Fibroblast of skin of left biceps (primary cell): ENCODE measurements at places on chromosomes 3 and 15.

DNA sequence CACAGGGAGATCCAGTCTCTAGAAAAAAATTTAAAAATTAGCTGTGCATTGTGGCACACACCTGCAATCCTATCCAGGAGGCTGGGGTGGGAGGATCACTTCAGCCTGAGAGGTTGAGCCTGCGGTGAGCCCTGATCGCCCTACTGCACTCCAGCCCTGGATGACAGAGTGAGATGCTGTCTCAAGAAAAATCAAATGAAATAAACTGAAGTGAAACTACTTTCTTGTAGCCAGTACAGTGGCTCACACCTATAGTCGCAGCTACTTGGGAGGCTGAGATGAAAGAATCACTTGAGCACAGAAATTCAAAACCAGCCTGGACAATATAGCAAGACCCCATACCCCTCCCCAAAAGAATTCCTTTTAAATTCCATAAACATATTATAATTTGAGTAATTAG, 35.4 kb downstream of the SMARCC1 start:
- no peak for DNase-seq

DNA sequence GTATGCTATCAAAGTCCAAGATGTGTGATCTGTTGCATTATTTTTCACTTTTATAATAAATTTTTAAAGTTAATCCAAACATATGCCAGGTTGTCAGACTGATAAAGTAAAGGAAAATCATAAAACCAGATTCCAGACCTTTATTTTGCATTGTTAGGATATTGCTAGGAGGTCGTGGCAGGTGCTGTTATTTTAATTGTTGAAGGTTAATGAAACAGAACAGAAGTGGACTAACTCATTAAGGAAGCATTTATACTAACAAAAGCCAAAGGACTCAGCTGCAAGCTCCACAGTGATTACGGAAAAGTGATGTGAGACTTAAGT, 63.1 kb downstream of the DCLK3 start:
- no peak for DNase-seq

- no peak for DNase-seq
Observed at GRCh38 chr3:37319784-37320183, 145.4 kb upstream of the LRRFIP2 start.

GRCh38 chr15:67479781-67480505, 41.0 kb upstream of the C15orf61 start:
- peak; percentile 76 for DNase-seq

DNA sequence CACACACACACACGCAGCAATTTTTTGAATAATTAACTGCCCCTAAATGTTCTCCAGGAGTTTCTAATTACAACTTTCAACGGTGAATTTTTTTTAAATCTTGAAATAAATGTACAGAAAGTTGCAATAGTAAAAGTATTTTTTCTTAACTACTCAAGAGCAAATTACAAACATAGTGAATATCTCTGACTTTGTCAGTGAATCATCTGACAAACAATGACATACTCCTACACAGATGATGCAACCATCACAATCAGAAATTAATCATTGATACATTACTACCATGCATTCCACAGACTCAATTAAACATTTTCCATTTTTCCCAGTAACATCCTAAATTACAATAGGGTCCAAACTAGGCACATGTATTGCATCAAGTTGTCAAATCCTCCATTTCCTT, 597.3 kb downstream of the NAALADL2 start:
- DNase-seq: peak; percentile 34

DNA sequence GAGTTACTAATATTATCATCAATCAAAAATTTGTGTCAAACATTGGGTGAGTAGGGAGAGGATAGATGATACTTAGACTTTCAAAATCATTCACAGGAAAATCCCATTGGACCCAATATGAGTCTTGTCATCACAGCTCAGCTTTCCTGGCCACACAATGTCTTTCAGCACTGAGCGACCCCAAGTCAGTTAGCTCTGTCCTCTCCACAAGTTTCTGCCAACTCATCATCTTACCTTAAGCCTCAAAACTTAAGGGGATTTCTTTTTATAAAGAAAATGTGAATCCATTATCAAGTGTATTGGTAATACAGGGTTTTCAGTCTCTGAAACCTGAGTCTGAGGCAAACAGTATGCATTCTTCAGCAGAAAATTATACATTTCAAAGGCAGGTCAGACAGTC, 55.8 kb downstream of the SUMF1 start:
- no peak for DNase-seq

DNA sequence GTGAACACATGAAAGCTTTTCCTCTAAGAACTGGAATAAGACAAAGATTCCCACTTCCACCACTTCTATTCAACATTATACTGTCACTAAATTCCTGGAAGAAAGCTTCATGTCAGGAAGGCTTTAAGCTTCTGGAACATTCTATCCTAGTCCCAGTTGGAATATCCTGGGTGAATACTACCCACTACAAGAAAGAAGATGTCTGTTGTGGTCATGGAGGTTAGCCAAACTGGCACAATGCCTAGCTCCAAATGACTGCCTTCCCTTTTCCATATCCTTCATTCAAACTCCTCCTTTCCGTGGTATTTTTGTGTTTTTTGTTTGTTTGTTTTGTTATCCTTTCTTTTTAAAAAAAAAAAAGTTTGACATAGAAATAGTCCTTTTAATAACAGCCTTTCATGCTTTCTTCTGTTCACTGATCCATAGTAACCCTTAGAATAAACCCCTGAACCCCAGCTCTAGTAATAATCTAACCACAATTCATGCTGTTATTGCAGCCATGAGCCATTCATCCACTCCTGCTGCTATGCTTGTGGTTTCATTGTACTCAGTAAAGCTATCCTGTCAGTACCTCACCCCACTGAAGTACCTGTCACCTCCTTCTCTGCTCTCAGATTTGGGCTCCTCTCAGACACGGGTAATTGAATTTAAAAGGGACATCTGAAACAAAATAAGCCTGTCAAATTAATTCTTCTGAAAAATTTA, 447.5 kb downstream of the IGSF11 start:
- DNase-seq: no peak

- no peak for DNase-seq
Observed at GRCh38 chr3:2790266-2790815, 319.8 kb downstream of the IL5RA start.

- no peak for DNase-seq
Observed at GRCh38 chr3:4351164-4351855, 48.1 kb downstream of the SETMAR start.

- no peak for DNase-seq
Observed at GRCh38 chr15:43225201-43225949, 4.6 kb upstream of the EPB42 start.

GRCh38 chr15:39419651-39420050, 161.2 kb upstream of the THBS1 start:
- no peak for DNase-seq

GRCh38 chr15:52208306-52208946, 17.2 kb upstream of the GNB5 start:
- peak; percentile 26 for DNase-seq

DNA sequence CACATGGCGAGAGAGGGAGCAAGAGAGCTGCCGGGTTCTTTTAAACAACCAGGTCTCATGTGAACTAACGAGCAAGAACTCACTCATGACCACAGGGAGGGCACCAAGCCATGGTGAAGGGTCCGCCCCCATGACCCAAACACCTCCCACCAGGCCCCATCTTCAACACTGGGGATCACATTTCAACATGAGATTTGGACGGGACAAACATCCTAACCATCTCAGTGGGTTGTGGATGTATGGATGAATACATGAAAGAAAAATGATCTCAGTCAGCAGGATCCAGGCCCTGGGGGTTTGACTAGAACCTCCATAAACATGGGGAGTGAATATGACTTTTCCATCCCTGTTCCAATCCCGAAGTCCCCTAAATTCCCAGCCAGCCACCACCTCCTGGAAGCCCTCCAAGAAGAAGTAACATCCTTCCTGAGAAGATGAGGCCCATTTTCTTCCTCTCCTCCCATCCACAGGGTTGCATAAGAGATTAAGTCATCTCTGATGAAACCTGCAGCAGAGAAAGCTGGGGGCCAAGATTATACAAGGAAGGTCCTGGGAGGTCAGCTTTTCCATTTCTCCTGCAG, 9.5 kb downstream of the CAV3 start:
- peak; percentile 59 for DNase-seq

DNA sequence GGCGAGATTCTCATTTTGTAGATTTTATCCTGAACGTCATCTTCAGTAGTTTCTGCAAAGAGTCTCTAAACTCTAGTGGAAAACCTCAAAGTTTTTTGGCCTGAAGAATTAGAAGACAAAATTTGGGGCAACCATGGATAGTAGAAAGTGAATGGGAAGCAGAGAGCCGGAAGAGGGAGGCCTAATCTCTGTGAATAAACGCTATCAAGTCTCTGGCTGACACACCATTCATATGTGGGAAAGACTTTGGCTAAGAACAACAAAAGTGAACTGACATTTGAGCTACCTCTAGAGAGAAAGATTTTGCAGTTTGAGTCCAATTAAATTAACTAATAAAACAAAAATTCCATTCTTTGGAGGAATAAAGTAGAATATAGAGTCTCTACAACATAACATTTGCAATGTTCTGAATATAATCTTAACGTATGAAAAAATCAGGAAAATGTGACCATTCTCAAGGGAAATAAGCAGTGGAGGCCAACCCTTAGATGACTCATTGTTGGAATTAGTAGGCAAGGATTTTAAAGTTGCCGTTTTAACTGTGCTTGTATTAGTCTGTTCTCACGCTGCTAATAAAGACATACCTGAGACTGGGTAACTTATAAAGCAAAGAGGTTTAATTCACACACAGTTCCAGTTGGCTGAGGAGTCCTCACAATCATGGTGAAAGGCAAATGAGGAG, 184.6 kb downstream of the C3orf38 start:
- DNase-seq: no peak

- DNase-seq: no peak
Observed at GRCh38 chr3:187968883-187969580, 184.9 kb upstream of the LPP start.

DNA sequence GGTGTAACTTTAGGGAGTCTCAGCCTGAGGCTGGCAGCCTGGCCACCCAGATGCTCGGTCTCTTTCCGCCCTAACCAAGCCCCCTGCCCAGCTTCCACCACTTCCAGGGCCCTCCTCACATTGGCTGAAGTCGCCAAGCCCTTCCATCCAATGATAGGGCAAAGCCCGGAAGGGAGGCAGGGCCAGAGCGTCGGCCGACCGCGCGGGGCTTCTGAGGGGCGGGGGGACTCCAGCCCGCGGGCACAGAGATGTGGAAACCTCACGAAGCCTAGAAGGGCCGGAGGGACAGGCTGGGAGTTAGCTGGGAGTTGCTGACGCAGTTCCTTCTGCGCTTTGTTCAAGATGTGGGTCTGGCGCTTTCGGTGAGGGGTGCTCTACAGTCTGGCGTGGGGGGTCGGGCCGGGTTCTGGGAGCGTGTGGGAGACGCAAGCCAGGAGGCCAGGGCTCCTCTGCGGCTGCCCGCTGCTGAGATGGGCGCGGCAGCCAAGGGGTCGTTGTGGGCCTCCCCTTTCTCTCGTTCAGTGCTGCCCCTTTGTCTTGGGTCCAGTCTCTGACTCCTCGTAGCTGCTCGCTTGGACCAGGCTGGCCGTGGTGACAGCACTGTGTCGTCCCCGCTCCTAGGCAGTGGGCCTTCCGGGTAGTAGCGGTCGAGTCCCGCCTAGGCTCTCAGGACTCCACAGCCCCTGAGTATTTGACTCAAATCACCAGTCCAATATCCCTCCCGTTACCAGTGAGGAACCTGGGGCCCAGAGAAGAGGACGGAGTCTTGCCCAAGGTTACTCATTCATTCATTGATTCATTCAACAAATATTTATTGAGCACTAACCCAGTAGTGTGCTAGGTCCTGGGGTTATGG, at the start of gene ZNF660:
TSS of gene ZNF660 (plus strand) at position 319 of the 856 bp plus-strand sequence. CDS start 9,230 bp downstream, outside the sequence.
- peak; percentile 45 for DNase-seq

DNA sequence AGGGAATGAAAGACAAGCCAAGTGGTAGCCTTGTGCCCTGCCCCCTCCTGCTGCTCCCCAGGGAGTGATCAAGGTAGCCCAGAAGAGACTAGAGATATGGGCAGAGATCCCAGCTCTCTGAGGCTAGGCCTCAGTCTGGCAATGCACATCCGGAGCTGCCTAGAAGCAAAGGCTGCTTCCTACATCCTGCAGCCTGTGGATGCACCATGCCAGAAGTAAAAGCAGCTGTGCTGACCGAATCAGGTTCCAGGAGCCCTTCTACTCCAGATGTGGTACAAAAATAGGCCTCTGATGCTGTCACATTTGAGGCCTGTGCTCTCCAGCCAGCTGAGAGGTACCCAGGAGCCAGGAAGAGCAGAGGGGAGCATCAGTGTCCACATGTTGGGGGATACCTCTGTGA, 16.0 kb downstream of the TRAIP start:
- DNase-seq: no peak

GRCh38 chr3:79081335-79081734, 686.5 kb downstream of the ROBO1 start:
- DNase-seq: no peak

- no peak for DNase-seq
Observed at GRCh38 chr15:45118996-45119395, 4.9 kb downstream of the DUOXA2 start.

GRCh38 chr3:194620196-194620595, 13.0 kb downstream of the TMEM44 start:
- DNase-seq: no peak

DNA sequence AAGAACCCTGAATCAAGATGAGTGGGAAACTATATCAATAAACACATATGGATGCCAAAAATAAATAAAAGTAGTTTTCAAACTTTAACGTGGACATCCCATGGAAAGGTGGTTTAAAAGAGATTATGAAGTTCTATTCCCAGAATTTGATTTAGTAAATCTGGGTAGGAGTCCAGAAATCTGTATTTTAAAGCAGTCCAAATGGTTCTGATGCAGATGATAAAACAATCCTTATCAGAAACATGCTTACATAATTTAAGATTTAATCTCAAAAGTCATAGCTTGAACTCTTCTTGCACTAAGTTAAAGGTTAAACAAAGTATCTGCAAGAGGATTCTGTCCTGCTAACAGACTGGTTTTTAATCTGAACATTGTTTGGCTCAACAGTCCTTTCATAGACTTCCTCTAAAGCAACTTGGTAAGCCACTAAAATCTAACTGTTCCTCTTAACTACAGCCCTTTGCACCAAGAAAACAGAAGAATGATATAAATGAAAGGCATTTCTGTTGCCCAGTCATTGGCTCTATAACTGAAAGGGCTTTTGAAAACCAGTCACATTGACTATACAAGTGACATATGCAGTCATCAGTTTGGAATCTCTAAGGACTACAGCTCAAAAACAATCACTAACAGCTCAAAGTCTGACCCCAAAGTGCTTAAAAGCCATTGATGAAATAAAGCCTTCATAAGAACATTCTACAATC, 23.4 kb upstream of the MAP4 start:
- no peak for DNase-seq

DNA sequence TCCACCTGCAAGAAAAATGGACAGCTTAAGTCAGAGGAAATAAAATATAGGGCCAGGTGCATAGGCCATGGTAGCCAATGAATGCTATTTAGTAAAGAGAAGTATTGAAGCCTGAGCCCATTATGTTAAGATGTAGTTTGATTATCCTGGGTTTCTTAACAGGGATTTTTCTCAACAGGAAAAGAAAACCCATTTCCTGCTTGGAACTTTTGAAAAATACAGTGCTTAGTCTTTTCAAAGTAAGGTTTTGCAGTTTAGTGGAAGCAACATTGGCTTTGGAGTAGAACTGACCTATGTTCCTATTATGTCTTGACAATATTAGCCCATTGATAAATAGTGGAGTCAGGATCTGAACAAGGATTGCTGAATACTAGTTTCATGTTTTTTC, 259.5 kb upstream of the TGFBR2 start:
- DNase-seq: no peak

- DNase-seq: no peak
Observed at GRCh38 chr3:33006081-33006480, 54.6 kb downstream of the CCR4 start.
